ENCODE measurements at places on chromosomes 6 and 20. TPM values are rescaled to one million over a fixed set of nuclear protein-coding genes. Genes with fewer than 3 reads are reported as not detected.

CASS4 gene
- 13.4 TPM for total RNA-seq

SMIM28 gene
- not detected for total RNA-seq

MYLK2 gene
- total RNA-seq = 0.12 TPM

GNAS-AS1 gene
- total RNA-seq = 0.60 TPM

TMEM74B gene
- total RNA-seq = not detected

TXLNB gene
- 0.24 TPM for total RNA-seq

PRL gene
- total RNA-seq = not detected

DNA sequence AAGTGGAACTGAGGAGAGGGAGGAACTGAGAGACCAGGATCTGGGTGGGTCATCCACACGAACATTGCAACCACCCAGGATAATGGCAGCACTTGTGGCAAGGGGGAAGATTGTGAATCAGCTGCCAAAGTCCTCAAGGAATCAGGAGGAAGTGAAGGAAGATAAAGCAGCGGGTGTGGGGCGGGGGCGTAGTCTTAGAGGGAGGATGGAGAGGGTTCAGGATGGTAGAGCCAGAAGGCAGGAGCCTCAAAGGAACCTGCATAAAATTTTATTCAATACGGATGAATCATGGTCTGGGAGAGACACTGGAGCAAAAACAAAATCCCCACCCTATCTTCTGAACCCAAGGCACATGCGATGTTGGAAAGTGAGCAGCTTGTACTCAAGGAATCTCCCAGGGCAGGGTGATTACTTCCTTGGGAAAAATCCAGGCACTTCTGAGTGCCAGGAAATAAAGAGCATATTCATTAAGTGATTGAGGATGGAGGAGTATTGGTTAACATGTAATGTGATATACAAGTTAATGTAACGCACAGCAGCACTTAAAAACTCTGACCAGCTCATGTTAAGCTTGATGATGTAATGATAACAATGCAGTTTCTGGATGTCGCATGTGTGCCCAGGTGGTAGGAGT lies 82.0 kb upstream of the B3GAT2 start:
- no peak for DNase-seq
- H3K27ac ChIP-seq = no peak overlapping the region
- no peak overlapping the region for H3K4me3 ChIP-seq
- no peaks in the 10 kb centered on the region for H3K4me1 ChIP-seq
- no peaks in the 10 kb centered on the region for H3K36me3 ChIP-seq

GRCh38 chr20:8260837-8261251 lies 128.8 kb downstream of the PLCB1 start:
- H3K27me3 ChIP-seq = no peaks in the 10 kb centered on the region
- no peak overlapping the region for H3K27ac ChIP-seq
- H3K4me3 ChIP-seq = no peak overlapping the region
- peaks cover 3% of the 10 kb centered on the region for H3K4me1 ChIP-seq
- no peaks in the 10 kb centered on the region for H3K36me3 ChIP-seq

GRCh38 chr6:144185133-144185836 lies 35.0 kb downstream of the STX11 start:
- H3K36me3 ChIP-seq = peaks cover 24% of the 10 kb centered on the region
- H3K4me3 ChIP-seq = no peak overlapping the region
- no peaks in the 10 kb centered on the region for H3K27me3 ChIP-seq
- no peak for DNase-seq
- no peak overlapping the region for H3K27ac ChIP-seq
- H3K4me1 ChIP-seq = no peaks in the 10 kb centered on the region

GRCh38 chr6:141809901-141810300 lies 322.8 kb upstream of the GJE1 start:
- no peaks in the 10 kb centered on the region for H3K4me1 ChIP-seq
- H3K27ac ChIP-seq = no peak overlapping the region
- no peak for DNase-seq

DNA sequence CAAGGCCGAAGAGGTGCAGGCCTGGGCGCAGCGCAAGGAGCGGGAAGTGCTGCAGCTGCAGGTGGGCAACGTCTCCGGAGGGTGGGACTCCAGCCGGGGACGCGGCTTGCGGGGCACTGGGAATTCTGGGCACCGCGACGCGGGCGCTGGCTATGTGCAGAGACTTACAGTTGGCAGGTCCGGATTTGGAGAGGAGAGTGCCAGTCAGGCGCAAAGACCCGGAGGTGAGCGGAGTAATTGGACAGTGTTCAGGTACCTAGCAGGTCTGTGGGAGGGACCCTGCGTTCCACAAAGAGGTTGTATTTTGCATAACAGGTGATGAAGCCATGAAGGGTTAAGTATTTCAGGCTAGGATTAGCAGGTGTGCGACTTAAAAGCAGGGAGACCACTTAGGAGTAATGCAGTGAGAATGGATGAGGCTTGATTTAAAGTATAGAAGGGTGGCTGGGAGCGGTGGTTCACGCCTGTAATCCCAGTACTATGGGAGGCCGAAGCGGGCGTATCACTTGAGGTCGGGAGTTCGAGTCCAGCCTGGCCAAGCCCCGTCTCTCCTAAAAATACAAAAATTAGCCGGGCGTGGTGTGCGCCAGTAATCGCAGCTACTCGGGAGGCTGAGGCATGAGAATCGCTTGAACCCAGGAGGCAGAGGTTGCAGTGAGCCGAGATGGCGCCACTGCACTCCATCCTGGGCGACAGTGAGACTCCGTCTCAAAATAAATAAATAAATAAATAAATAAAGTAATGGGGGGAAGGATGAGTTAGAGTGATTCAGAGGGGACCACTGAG lies 1.0 kb downstream of the MRPS26 start:
- peaks cover 17% of the 10 kb centered on the region for H3K36me3 ChIP-seq
- no peak overlapping the region for H3K27ac ChIP-seq
- no peaks in the 10 kb centered on the region for H3K27me3 ChIP-seq
- H3K4me1 ChIP-seq = peaks cover 22% of the 10 kb centered on the region
- DNase-seq = no peak

DNA sequence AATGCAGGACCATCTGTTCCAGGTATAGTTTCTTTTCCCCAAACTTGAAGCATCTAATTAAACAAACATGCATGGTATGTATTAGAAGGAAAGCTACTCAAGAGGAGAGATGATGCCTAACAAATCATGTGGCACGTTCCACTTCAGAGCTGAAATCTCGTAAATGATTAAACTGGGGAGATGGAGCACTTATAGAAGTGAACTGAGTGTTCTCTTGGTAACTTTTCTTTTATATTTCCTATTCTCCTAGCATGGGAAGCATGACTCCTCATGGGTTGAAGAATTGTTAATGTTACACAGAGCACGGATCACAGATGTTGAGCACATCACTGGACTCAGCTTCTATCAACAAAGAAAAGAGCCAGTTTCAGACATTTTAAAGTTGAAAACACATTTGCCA lies 61.1 kb downstream of the CCN2 start:
- H3K4me3 ChIP-seq = no peak overlapping the region
- DNase-seq = no peak
- no peaks in the 10 kb centered on the region for H3K27me3 ChIP-seq
- no peaks in the 10 kb centered on the region for H3K36me3 ChIP-seq
- H3K27ac ChIP-seq = no peak overlapping the region
- no peaks in the 10 kb centered on the region for H3K4me1 ChIP-seq

GRCh38 chr20:3757268-3757667 lies 10.3 kb downstream of the ADISSP start:
- H3K27me3 ChIP-seq = no peaks in the 10 kb centered on the region
- H3K27ac ChIP-seq = no peak overlapping the region
- H3K4me1 ChIP-seq = no peaks in the 10 kb centered on the region
- no peak overlapping the region for H3K4me3 ChIP-seq

- no peak overlapping the region for H3K27ac ChIP-seq
- no peak overlapping the region for H3K4me3 ChIP-seq
- H3K4me1 ChIP-seq = no peaks in the 10 kb centered on the region
- H3K27me3 ChIP-seq = no peaks in the 10 kb centered on the region
- no peaks in the 10 kb centered on the region for H3K36me3 ChIP-seq
Measured at GRCh38 chr6:146990821-146991798, 213.1 kb upstream of the STXBP5 start.

GRCh38 chr20:13223736-13224520 lies 2.9 kb downstream of the ISM1 start:
- peaks cover 27% of the 10 kb centered on the region for H3K27me3 ChIP-seq
- H3K27ac ChIP-seq = no peak overlapping the region
- H3K4me1 ChIP-seq = peaks cover 22% of the 10 kb centered on the region

DNA sequence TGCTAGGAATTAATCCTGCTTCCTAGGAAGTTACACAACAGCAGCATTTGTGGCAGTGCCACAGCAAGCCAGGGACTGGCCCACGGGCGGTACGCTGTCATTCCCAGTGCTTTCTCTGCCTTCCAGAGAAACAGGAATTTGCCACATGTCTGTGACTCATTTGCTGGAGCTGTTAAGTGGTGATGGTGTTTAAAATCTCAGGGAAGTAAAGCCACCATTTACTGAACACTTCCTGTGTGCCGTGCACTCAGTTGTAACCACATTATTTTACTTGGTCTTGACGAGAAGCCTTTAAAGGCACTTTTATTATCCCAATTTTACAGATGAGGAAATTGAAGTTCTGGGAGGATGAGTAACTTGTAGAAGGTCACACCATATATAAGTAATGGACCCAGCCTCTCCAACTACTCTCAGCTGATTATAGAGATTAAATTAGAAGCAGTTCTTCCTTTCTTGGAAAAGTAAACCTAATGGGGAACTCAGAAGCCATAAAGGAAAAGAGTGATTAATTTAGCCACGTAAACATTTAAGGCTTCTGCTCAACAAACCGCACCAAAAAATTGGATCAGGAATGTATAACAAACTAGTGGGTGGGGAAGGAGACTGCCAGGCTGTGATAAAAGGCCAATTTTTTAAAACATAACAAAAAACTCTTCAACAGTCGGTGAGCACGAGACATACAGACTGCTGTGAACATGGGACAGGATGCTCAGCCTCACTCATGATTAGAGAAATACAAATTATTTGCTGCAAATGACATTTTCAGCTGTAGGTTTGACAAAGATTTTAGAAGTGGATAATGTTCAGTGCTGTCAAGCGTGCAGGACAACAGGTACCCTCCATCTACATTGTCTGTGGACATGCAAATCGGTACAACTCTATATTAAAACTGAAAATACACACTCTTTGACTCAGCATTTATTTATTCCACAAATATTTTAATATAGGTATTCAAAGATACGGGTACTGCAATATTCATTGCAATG lies 311.2 kb downstream of the NRN1 start:
- H3K36me3 ChIP-seq = no peaks in the 10 kb centered on the region
- no peaks in the 10 kb centered on the region for H3K27me3 ChIP-seq
- H3K4me1 ChIP-seq = peaks cover 11% of the 10 kb centered on the region
- DNase-seq = no peak
- H3K27ac ChIP-seq = no peak overlapping the region

DNA sequence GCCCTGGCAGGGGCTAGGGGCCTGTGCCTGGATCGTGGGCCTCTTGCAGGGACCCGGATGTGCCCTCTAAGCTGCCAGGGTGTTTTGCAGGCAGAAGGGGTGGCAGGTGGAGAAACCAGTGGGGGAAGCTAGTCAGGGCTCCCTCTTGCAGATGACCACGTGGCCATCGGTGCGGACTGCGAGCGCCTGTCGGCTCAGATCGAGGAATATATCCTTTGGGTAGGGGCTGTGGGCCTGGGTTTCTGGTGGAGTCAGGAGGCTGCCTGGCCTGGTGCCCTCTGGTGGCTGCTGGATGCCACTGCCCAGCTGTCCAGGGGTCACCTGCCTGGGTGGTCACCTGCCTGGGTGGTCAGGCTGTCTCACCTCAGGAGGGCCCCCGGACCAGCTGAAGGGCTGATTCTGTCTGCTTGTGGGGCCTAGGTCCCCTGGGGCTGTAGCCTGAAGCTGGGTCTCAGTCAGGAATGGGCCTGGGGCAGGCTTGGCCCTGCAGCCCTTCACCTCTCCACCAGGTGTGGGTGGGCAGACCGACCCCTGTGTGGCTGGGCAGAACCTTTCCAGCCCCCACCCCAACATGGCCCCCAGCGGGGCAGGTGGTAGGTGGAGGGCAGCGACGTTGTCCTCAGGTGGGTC lies 6.7 kb downstream of the TCEA2 start:
- H3K4me3 ChIP-seq = no peak overlapping the region
- no peaks in the 10 kb centered on the region for H3K27me3 ChIP-seq
- no peak overlapping the region for H3K27ac ChIP-seq
- peaks cover 54% of the 10 kb centered on the region for H3K4me1 ChIP-seq
- H3K36me3 ChIP-seq = peaks cover 29% of the 10 kb centered on the region

GRCh38 chr6:27684264-27685211 lies 211.6 kb upstream of the ZNF184 start:
- H3K36me3 ChIP-seq = no peaks in the 10 kb centered on the region
- peaks cover 30% of the 10 kb centered on the region for H3K27me3 ChIP-seq
- no peak overlapping the region for H3K4me3 ChIP-seq

DNA sequence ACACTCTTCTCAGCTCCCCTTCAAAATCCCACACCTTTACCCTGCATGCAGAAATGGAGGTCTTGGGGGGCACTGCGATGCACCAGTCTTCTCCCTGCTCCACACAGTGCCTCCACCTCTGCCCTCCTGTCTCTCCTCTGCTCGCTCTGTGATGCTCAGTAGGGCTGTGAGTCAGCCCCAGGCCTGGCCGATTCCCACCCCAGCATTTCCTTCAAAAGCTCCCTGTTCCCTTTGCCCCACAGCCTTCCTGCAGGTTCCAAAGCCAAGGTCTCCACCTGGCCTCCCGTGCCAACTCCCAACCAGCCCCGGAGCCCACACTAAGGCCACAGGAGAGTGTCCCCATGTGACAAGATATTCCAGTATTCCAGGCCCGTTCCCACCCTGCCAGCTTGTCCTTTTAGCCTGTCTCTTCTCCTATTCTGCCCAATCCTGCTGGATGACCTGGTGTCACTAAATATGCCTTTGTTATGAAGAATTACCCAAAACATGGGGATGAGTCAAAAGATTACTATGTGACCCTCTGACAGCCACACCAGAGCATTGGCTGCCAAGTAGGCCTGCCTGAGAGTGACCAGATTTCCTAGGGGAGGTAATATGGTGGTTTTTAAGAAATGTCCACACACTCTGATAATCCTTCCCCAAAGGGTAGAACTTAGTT lies 118.9 kb upstream of the NXT1 start:
- DNase-seq = no peak
- no peaks in the 10 kb centered on the region for H3K36me3 ChIP-seq
- no peak overlapping the region for H3K27ac ChIP-seq
- H3K27me3 ChIP-seq = no peaks in the 10 kb centered on the region
- H3K4me1 ChIP-seq = no peaks in the 10 kb centered on the region

GRCh38 chr6:166008441-166009369 lies 158.9 kb downstream of the TBXT start:
- no peak overlapping the region for H3K27ac ChIP-seq
- no peak overlapping the region for H3K4me3 ChIP-seq
- H3K36me3 ChIP-seq = no peaks in the 10 kb centered on the region
- no peaks in the 10 kb centered on the region for H3K4me1 ChIP-seq

- no peaks in the 10 kb centered on the region for H3K4me1 ChIP-seq
- no peak overlapping the region for H3K27ac ChIP-seq
- H3K36me3 ChIP-seq = no peaks in the 10 kb centered on the region
- H3K27me3 ChIP-seq = no peaks in the 10 kb centered on the region
- H3K4me3 ChIP-seq = no peak overlapping the region
Measured at GRCh38 chr6:108441141-108441540, 119.6 kb upstream of the FOXO3 start.

All from natural killer cell (primary cell).